ENCODE measurements at places on chromosomes 4 and X.

DNA sequence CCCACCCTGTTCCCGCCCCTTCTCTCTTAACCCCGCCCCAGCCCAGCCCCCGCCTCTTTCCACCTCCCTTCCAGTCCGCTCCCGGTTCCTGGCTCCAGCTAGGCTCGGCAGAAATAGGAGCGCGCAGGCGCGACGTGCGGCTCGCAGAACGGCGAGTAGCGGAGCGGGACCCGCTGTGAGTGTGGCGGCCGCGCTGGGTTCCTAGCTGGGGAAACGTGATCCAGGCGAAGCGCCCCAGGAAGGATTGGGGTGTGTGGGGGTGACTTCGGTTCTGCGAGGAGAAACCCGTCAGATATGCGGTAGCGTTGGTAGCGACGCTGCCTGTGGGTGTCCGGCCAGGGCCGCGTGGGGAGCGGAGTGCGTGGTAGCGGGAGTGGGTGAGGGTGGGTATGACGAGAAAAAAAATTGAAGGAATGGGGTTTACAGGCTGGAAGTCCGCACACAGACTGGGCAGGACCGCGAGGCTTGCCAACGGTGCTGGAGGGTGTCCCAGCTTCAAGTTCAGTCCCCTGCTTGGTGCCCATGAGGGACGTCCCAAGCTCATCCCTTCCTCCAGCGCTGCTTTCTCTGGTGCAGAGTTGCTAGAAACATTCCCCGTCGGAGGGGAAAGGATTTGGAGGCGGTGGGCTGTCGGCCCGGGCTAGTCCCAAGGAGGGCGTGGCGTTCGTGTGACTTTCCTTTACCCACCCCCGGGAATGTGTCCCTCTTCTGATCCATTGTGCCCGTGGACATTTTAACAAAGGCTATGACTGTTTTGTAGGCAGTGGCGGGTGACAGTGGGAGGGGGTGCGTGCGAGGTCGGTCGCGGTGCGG, at the start of gene PRRG1:
PRRG1 (plus strand) TSS at position 144 of the 813 bp plus-strand sequence. CDS start 56,886 bp downstream, outside the sequence.
- DNase-seq = no peak

DNA sequence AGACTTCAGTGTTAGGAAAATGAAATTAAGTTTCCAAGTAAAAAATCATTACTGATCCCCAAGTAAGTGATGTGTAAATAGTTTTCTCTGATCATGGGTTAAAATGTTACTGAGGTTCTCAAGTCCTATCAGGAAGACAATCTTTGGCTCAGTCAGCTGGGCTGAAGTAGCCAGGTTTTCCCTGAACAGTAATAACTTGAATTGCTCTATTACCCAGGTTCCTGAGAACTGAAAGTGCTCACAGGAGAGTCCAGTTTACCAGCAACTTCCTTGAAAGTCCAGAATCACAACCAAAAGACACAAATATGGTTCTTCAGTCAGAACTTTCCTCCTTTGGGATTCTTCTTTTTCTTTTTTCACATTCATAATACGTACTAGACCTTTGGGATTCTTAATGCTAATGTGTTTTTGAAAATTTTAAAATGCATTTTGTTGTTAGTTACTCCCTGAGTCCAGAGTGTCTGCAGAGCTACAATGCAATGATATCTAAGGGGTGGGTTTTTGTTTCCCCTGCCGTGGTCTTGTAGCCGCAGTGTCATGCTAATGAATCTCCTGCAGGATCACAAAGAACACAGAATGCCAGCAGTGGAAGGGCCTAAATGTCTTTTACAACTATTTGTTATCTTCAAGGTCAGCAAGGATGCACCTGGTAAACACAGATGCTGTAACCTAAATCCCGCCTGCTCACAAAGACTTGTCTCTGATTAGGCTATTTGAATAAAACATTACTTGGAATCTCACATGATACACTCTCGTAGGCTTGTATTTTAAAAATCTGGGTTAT, 439.8 kb upstream of the NR3C2 start:
- no peak for DNase-seq

GRCh38 chrX:44072631-44073030, 99.4 kb upstream of the NDP start:
- DNase-seq = no peak

DNA sequence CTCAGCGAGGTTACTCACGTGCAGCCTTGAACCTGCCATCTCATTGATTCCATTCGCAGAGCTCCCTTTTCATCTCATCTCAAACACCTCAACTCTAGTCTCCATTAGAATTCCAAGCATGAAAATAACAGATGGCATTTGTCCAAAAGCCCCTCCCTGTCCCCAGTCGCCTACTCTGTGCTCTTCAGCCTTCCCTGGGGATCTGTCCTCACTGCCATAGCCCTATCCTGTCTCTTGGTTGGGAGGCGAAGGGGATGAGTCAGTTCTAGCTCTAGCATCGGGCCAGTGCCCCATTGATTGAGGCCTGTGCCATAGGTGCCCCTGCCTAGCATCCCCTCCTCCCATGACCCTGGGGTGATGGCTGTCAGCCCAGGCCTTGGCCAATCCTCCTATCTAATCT, 134.0 kb upstream of the PJA1 start:
- DNase-seq = no peak

GRCh38 chr4:34138385-34138784, 2105.9 kb downstream of the ARAP2 start:
- DNase-seq = no peak

- no peak for DNase-seq
Observed at GRCh38 chr4:156732634-156733033, 239.0 kb downstream of the PDGFC start.

DNA sequence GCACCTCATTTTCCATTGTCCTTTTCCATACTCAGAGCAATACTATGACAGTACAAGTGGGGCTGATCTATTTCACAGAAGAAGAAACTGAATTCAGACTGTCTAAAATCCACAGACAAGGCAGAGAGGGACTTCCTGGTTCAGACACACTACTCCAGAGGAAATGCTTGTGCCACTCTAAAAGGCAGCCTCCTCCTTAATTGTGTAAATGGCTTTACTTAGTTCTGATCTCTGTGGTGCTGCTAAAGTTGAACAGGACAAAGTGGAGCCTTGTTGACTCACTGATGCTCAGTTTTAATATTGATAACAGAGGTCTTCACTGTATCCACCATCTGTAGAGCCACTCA, 122.4 kb downstream of the KIT start:
- no peak for DNase-seq

- DNase-seq = peak; percentile 76
Observed at GRCh38 chrX:48891402-48892288, 5.9 kb downstream of the TIMM17B start.

DNA sequence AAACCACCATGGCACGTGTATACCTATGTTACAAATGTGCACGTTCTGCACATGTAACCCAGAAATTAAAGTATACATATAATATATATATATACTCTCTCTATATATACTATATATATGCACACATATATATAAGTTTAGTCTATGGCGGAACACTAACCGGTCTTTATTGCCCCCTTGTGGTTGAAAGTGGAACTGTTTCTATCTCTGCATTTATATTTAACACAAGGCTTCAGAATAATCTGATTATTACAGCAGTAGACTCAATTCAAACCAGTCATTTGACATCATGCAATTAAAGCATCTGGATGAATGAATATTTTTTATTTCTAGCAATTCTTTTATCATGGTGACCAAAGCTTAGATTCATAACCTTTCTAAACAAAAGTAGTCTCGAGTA, 14.6 kb downstream of the RAB9B start:
- no peak for DNase-seq

GRCh38 chrX:154602226-154602625, 16.9 kb downstream of the CTAG1B start:
- DNase-seq = no peak

DNA sequence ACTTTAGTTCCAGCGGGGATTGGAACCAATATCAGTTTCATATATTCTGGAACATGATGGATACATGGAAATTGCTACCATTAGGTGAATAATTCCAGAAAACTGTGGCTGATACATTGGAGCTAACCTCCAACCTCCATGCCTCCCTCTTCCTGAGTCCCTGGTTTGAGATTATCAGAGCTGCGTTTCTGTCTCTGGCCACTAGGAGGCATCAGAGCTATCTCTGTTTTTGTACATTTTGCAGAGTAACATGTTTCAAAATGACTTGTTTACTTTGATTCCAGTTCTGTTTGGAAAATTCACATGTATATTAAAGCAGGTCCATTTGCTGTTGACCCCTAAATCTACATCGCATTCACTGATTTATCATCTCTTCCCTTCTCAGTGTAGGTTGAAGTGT, 2.4 kb upstream of the RAB40AL start:
- peak; percentile 1 for DNase-seq

GRCh38 chrX:46850771-46851170, 13.9 kb downstream of the RP2 start:
- DNase-seq = no peak

- DNase-seq = no peak
Observed at GRCh38 chrX:27728291-27728690, 79.5 kb upstream of the MAGEB10 start.

DNA sequence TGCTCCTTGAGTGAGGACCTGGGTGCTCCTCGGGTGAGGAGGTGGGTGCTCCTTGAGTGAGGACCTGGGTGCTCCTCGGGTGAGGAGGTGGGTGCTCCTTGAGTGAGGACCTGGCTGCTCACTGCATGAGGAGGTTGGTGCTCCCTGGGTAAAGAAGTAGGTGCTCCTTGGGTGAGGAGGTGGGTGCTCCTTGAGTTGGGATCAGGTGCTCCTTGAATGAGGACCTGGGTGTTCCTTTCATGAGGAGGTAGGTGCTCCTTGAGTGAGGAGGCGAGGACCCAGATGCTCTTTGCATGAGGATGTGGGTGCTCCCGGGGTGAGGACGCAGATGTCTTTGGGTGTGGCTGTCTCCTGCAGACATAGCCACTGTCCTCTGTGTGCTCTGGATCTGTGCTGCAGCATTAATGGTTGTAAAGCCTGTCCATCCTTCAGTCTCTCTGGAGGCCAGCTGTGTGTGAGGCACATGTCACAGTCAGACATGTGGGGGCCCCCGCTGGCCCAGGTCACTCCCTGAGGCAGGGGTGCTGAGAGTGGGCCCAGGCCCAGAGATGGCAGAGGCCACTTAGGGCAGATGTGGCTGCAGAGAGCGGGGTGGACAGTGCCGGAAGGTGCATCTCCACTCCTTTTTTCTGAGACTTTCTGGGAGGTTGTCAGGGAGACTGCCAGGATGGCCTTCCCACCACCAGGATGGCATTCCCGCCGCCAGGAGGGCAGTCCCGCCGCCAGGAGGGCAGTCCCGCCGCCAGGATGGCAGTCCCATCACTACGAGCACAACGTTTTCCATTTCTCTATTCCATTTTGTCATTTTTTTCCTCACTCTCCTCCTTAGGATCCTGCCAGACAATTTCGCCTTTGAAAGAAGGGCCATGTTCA, 101.8 kb downstream of the HMX1 start:
- no peak for DNase-seq

DNA sequence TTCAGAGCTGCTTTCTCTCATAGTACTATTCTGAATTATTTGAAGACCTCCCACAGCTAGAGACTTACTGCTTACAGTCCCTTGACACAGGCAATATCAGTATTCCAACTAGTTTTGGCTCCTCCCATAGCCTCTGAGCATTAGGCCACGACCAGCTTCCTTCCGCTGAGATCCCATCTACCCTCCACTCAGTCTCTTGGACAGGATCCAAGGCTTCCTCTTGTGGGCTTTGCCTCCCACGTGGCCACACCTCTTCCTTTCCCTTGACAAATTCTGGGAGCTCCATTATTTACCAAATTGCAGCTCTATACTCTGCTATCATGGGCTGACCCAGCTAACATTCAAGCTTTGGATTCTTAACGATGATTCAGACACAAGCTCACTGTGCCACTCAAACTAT, 470.4 kb upstream of the GALNT7 start:
- DNase-seq = no peak

GRCh38 chr4:54898656-54899340, 226.6 kb downstream of the KDR start:
- DNase-seq = no peak

DNA sequence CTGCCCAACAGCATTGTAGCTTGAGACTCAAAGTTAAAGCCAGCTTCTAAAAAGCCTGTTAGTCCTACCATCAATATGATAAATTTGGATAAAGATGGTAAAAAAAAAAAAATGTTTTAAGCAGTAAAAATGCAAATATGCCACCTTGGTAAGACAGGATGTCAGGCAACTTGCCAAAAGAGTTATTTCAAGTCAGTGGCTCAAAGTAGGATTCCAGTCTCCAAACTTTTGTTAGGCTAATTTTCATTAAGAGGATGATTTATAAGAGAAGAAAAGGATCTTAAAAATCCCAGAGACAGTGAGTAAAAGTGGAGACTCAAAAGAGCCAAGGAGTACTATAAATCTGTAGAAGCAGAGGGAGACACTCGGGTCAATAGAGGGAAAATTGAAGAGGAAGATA, 47.5 kb downstream of the GASK1B start:
- DNase-seq = no peak

- no peak for DNase-seq
Observed at GRCh38 chr4:108058685-108059440, 69.2 kb downstream of the HADH start.

GRCh38 chr4:26510334-26510964, 20.2 kb upstream of the CCKAR start:
- no peak for DNase-seq

DNA sequence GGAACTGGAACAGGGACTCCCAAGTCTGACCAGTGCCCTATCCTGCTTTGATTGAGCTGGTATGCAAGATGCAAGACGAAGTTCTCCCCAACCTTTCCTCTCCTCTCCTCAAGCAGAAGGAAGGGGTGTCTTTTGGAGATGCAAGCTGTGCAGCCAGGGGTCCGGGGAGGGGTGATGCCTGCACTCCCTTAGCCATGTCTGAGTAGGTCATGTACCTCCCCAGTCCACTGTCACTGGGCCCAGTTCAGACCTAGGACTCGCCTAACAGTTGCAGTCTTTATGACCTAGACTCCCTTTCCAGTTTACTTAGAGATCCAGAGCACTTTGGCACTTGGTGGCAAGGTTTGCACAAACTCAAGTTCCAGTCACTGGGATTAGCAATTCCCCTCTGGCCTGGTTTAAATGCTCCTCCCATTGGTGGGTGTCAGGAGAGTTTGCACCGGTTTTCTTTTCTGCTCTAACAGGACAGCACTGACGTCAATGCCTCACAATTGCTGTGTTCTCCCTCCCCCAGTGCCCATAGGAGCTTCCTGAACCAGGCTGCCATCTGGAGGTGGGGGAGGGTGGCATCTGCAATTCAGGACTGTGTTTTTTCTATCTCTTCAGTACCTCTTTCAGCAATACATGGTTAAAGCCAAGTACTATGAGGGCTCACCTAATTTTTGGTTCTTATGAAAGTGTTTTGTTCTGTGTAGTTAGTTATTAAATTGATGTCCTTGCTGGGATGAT, 782.2 kb downstream of the ARAP2 start:
- DNase-seq = no peak

- no peak for DNase-seq
Observed at GRCh38 chrX:38824176-38824575, 22.9 kb downstream of the MID1IP1 start.

DNA sequence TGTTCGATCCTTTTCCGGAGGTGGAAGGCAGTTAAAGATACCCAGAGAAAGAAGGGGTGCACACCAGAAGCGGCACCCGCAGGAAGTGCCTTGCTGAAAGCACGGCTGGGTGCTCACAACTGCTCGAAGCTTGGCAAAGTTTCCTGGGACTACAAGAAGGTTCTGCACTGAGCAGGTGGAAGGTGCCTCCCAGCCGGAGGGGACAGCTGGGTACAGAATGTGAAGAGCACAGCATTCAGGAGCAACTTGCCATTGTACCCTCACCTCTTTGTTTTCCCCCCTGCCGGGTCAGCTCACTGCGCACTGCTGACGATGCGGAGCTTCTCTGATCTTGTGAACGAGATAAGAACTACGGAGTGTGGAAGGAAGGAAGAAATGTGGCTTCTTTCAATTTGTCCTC, 289.2 kb downstream of the FBXW7 start:
- DNase-seq = peak; percentile 59

Data from stimulated activated naive CD4-positive, alpha-beta T cell (primary cell).